ENCODE measurements at places on chromosomes 6 and 20. TPM values are rescaled to one million over a fixed set of nuclear protein-coding genes. Genes with fewer than 3 reads are reported as not detected.

DNA sequence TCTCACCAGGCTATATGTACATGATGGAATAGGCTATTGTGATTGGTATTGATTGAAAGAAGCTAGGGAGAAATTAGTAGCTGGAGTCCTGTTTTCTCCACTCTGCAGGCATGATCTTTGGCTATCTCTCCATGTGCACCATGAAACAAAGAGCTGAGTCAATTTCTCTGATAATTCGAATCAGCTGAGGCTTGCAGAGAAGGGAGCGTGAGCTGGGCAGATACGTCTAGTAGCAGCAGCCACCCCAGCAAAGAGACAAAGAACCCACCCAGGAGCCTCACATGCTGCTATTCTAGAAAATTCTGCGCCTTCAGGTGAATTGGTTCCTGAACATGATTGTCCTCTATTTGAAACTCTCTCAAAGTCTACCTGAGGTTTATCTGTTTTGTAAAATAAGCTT is 6.9 kb upstream of the SGK1 start:
- DNase-seq: no peak

- no peak for DNase-seq
Observed at GRCh38 chr20:35248641-35249475, 22.4 kb downstream of the MMP24 start.

STX16 gene
- 61.6 TPM for total RNA-seq

DNA sequence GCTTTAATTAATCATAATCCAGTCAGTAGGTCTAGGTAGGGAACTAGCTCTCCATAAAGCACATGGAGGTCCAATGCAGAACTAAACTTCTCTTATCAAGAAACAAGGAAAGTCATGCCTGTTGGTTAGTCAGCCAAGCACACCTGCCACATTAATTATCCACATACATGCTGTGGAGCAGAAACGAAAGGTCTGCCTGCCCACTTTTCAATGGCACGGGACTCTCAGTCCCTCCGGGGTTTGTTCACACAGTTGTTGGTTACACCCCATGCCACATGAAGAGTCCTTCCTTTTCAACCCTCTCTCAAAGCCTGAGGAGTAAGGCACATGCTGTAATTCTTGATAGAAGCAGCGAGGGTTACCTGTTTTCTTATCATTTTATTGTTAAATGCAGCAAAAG is 1096.4 kb upstream of the MAP3K7 start:
- DNase-seq: no peak

OOEP gene
- total RNA-seq: not detected

All from H1 (cell line).